ENCODE measurements at places on chromosomes 2 and 18. TPM values are rescaled to one million over a fixed set of nuclear protein-coding genes. Genes with fewer than 3 reads are reported as not detected.
A peak's percentile ranks its signal among the peaks of the same experiment; 100 is the strongest.

DNA sequence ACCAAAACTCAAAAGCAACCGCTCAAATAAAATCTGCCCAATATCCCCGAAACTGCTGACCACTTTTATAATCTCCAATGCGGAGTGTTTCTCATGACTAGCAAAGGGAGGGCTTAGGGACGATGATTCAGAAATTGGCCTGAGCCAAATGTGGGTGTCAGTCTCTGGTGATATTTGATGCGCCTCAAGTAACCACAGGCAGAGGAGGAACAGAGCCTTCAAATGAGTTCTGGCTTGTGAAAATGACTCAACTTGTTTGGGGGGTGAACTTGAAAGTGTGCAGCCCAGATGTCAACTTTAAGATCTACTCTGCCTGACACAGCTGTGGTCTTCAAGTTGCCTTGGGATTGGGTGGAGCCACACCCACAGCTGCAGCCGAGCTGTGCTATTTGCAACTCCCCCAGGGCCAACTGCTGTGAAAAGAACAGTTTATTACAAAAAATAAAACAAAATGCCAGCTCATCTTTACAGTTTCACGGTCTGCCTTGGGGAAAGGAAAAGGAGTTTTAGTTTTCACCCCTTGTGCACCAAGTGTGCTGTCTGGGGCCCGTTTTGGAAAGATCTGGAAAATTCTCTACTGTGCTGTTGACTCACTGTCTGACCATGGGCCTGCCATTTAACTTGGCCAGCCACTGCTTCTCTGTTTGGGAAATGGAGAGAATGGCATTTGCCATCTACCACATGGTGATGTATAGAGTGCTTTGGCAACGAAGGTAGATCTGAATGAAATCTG, 222.1 kb downstream of the MTX2 start:
- no peaks in the 10 kb centered on the region for H3K36me3 ChIP-seq
- peaks cover 4% of the 10 kb centered on the region for H3K4me1 ChIP-seq
- H3K27ac ChIP-seq: peak overlapping the region; percentile 60

DNA sequence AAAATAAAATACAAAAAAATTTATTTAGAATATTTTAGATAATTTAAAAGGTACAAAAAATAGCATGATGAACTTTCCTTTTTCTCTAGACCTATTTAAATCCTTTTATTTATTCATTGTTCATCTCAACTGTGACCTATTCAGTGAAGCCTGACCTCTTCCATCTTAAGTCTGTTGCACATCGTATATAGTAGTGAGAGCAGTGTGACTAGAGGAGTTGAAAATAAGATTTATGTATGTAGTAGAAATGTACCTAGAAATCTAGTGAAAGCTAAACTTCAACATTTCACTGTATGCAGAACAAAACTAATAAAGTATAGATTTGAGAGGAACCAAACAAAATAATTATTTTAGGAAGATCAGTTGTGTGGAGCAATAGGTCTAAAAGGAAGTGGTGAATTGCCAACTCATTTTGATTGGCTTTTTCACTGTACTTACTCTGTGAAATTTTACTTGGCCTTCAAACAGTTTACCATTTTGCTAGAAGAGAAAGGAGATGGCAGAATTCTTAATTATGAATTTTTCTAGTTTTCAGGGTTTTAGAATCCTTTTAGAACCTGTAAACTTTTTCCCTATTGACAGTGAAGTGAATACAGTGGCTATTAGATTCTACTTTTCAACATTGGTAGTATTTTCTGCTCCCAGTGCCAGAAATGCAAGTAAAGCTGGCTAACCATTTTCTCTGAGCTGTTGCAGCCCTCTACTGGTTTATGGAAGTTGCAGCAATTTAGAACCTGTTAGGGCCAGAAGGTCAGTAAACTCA, 11.0 kb downstream of the ANKRD12 start:
- peak overlapping the region; percentile 34 for H3K27ac ChIP-seq
- H3K27me3 ChIP-seq: no peaks in the 10 kb centered on the region
- no peak overlapping the region for H3K4me3 ChIP-seq
- peak; percentile 60 for DNase-seq
- H3K4me1 ChIP-seq: no peaks in the 10 kb centered on the region

- no peaks in the 10 kb centered on the region for H3K4me1 ChIP-seq
- H3K27ac ChIP-seq: no peak overlapping the region
- H3K36me3 ChIP-seq: no peaks in the 10 kb centered on the region
- DNase-seq: no peak
- no peak overlapping the region for H3K4me3 ChIP-seq
Observed at GRCh38 chr2:202822411-202822810, 49.2 kb downstream of the ICA1L start.

DNA sequence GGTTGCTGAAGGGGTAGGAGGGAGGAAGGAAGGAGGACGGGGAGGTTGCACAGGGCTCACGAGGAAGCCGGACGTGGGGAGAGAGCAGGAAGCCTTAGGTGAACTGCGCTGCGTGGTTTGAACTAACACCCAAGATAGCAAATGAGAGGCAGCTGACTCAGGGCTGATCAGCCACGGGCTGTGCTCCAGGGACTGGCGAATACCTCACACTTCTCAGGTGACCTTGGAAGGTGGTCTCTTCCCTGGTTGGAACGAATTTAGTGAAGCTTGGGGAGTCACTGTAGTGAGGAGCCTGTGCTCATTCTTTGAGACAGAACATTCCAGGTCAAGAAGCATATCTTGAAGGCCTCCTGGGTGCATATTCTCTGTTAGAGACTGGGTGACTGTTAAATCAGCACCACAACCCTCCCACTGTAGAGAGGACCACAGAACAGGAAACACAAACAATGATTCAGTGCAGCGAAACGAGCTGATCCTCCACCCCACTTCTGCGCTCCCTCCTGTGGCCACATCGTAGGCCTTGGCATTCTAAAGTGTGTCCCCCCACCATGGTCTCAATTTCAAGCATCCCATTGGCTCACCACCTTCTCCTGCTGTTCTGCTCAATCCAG, 33.8 kb downstream of the TOGARAM2 start:
- H3K4me1 ChIP-seq: peaks cover 4% of the 10 kb centered on the region
- H3K36me3 ChIP-seq: no peaks in the 10 kb centered on the region
- H3K27ac ChIP-seq: no peak overlapping the region
- H3K4me3 ChIP-seq: no peak overlapping the region
- no peaks in the 10 kb centered on the region for H3K27me3 ChIP-seq

DNA sequence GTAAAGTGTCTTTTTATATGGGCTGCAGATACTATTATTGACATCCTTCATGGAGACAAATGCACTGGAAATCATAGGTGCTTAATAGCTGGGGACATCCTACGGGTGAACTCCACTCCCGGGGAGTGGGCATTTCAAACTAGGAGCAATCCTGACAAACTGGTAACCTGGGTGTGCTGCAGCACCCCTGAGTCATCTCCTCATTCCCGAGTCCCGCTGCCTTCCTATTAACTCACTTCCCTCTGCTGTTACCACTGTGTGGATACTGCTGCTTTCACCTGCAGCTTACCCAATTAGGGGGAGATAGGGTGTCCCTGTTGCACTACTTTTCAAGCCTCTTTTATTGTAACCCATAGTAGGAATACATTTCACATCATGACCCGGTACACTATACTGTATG, 134.2 kb downstream of the RAPGEF4 start:
- no peaks in the 10 kb centered on the region for H3K36me3 ChIP-seq
- no peak overlapping the region for H3K4me3 ChIP-seq
- no peak overlapping the region for H3K27ac ChIP-seq
- H3K27me3 ChIP-seq: no peaks in the 10 kb centered on the region
- H3K4me1 ChIP-seq: no peaks in the 10 kb centered on the region

DNA sequence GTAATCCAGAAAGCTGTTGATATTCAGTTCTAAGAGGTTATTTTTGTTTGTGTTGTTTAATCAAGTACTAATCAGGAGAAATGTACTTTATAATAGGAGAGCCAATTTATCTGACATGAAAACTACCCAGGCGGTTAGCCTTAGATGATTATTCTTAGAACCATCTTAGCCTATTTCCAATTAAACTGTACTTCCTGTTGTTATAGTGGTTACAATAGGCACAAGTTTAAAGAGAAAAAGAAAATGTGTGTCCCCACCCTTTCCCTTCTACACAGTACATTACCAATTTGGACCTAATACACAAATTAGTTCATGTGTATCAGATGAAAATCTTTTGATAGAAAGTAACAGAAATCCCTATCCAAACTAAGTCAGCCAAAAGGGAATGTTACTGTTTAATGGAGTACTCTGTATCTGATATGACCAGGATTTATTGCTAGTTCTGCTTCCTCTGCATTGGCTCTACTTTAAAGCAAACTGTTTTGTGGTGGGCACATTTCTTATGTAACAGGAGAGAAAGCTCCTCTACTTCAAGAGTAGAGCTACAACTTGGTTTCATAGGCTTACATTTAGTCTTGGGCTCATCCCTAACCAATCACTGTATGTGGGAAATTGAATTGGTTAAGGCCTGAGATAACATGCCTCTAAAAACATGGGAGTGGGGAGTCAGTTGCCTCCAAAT, 217.9 kb downstream of the UBE2E3 start:
- H3K4me1 ChIP-seq: no peaks in the 10 kb centered on the region
- H3K36me3 ChIP-seq: no peaks in the 10 kb centered on the region
- no peaks in the 10 kb centered on the region for H3K27me3 ChIP-seq
- DNase-seq: no peak
- no peak overlapping the region for H3K27ac ChIP-seq

DNA sequence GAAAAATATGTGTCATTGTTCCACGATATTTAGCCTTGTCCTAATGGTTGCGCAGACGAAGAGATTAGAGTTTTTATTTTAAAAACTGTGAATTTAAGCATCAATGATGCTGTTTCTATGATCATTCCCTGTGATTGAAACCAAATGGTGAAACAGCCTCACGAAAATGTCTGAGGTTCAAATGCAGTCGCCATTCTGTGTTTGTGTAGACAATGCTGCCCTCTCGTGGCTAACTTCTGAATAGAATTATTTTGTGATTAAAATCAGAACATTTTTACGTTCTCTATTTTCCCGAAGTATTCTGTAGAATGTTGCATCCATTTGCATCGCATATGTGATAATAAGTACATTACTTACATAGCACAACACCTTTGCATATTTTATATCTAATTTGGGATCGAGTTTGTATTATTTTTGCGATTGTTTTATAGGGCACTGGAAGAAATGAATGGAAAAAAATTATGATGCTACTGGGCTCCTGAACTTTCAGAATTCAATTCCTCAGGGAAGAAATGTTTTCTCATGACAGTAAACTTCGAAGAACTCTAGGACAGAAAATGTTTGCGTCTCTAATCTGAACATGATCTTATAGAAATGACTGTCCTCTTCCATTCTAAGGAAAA, 54.8 kb upstream of the CREB1 start:
- no peaks in the 10 kb centered on the region for H3K36me3 ChIP-seq
- H3K27me3 ChIP-seq: peaks cover 3% of the 10 kb centered on the region
- DNase-seq: peak; percentile 19
- H3K4me1 ChIP-seq: peaks cover 5% of the 10 kb centered on the region
- no peak overlapping the region for H3K27ac ChIP-seq

Gene SLC38A11
- polyA plus RNA-seq: 15.4 TPM

DNA sequence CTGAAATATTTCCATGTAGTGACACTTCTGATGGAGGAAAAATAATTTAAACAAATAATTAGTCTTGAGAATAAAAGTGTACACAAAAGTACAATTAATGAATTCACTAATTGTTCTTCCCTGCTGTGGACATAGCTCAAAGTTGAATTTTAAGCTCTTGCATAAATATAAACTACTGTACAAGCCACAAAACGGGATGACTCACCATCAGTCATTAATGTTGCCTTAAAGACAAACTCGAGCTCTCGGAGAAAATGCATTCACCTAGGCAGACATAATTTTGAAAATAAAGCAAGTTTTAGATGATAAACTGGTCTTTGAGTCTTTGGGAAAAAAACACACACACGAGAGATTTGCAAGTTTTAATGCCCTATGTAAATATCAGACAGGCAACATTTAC, 436.4 kb downstream of the ZNF521 start:
- no peak overlapping the region for H3K4me3 ChIP-seq
- no peaks in the 10 kb centered on the region for H3K27me3 ChIP-seq
- no peak overlapping the region for H3K27ac ChIP-seq
- no peaks in the 10 kb centered on the region for H3K36me3 ChIP-seq
- DNase-seq: no peak

Gene HK2
- 2.8 TPM for polyA plus RNA-seq

- no peak for DNase-seq
- peaks cover 37% of the 10 kb centered on the region for H3K27me3 ChIP-seq
- no peak overlapping the region for H3K4me3 ChIP-seq
- no peak overlapping the region for H3K27ac ChIP-seq
- H3K4me1 ChIP-seq: peaks cover 4% of the 10 kb centered on the region
Observed at GRCh38 chr2:47520302-47520630, 117.3 kb downstream of the MSH2 start.

DNA sequence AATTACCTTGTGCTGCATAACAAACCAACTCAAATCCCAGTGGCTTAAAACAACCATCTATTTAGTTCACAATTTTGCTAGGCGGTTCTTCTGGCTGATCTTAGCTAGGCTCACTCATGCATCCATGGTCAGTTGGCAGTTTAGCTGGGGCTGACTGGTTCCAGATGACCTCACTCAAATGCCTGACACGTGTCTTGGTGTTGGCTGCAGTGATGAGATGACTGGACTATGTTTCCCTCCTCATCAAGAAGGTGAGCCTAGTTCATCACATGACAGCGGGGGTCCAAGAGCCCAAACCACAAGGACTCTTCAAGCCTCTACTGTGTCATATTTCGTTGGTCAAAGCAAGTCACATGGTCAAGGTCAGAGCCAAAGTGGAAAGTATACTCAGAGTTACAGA, 42.7 kb upstream of the ACTR3 start:
- H3K27ac ChIP-seq: no peak overlapping the region
- no peaks in the 10 kb centered on the region for H3K36me3 ChIP-seq
- peaks cover 6% of the 10 kb centered on the region for H3K4me1 ChIP-seq
- H3K4me3 ChIP-seq: no peak overlapping the region
- no peak for DNase-seq
